NCI-H69 (cell line): ENCODE measurements at places on chromosomes 12 and 14.

GRCh38 chr14:33081259-33081658, 142.6 kb downstream of the NPAS3 start:
- DNase-seq = no peak

DNA sequence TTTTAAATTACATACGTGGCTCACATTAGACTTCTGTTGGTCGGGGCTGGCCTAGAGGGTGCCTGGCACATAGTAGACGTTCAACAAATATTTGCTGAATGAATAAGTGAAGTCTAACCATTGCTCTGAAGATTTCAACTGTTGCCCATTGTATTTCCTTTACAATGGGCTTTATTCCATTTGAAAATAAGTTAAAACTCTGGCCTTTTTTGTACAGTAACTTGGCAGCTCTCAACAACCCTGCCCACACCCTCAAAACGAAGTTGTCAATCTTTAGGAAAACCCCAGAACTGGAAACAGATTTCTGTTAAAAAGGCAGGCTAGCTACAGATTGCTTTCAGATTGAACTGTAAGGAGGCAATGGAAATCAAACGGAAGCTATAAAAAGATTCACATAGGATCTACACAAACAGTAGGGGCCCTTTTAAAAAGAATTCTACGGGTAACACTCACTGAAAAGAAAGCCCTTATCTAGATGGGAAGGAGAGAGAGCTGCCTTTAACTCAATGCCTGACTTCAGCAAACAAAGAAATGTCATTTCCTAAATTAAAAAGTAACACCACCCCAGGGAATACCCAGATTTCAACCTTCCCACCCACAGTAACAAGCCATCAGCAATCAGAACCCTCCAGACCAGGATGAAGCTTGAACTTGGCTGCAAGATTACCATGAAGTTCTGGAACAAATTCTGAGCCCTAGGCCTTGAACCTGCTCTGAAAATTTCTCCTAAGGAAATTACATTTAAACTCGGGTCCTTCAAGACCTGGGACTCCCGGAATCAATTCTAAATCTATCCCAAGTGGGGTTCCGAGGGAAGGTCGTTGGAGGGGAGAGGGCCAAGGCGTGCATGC, 1.4 kb downstream of the WSB2 start:
- peak; percentile 72 for DNase-seq

GRCh38 chr12:6171409-6172015, 28.7 kb upstream of the CD9 start:
- no peak for DNase-seq

GRCh38 chr12:34398706-34399630, 376.7 kb downstream of the ALG10 start:
- DNase-seq = no peak

- peak; percentile 72 for DNase-seq
Observed at GRCh38 chr12:176321-177181, 37.4 kb downstream of the SLC6A12 start.

DNA sequence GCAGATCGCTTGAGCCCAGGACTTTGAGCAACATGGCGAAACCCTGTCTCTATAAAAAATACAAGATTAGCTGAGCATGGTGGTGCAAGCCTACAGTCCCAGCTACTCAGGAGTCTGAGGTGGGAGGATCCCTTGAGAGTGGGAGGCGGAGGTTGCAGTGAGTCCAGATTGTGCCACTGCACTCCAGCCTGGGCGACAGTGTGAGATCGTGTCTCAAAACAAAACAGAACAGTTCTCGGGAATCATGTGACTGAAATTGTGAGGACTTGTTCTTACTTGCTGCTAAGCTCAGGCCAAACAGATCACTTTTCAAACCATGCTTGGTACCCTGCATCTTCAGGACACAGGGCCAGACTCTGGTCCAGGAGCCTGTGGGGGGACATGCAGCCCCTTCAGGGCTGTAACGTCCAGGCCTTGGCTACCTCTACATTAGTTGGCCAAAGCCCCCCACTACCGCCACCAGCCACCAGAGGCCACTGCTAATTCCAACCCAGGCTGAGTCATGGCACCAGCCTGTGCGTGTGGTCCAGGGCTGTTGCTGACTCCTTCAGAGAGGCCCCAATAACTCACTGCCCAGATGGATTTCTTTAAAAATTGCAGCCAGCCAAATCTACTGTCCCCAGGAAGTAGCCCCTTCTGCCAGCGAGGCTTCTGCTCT, 33.4 kb upstream of the SYNDIG1L start:
- DNase-seq = peak; percentile 13

DNA sequence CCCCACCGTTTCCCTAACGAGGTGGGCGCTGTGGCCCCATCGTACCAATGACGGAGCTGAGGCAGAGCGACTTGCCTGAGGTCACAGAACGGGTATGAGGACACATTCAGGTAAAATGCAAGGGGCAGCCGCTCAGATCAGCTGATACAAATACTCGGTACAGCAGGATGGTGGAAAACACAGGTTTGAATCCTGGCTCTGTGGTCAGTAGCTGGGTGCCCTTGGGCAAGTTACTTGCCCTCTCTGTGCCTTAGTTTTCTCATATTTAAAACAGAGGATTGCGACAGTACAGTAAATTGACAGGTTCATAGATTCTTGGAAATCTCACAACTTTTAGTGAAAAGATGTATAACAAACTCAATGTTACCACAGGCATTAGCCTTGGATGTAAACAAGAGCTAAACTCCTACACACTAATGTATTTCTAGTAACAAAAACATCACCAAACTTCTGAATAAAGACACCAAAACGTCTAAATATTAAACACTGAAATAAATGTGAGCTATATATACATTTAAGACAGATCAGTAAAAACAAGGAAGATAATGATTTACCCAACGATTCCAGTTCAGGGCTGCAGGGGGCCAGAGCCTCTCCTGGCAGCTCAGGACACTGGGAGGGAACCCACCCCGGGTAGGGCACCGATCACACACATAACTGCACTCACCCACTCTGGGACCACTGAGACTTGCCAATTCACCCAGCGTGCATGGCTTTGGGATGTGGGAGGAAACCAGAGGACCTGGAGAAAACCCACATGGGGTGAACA, 128.4 kb downstream of the RBM19 start:
- DNase-seq = no peak

DNA sequence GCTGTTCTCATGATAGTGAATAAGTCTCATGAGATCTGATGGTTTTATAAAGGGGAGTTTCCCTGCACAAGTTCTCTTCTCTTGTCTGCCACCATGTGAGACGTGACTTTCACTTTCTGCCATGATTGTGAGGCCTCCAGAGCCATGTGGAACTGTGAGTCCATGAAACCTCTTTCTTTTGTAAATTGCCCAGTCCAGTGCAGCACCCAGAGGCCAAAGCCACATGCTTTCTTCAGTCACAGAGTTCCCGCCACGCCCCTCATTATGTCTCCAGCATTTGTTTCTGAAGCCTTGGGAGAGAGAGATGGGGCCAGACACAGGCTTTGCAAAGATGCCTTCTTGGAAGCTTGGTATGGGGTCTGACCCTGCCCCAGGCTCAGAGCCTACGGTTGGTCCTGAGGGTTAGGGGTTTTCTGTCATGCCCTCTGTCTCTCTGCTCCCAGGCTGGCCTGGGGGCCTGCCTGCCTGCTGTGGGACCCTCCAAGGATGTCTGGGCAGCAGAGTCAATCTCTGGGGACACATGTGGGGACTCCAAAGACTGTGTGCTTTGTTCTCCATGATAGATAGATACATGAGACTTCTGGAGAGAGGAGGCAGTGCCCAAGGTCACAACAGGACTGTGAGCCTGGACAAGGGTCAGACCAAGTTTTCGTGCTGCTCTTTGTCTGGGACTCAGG, 114.1 kb upstream of the PRMT8 start:
- peak; percentile 18 for DNase-seq

DNA sequence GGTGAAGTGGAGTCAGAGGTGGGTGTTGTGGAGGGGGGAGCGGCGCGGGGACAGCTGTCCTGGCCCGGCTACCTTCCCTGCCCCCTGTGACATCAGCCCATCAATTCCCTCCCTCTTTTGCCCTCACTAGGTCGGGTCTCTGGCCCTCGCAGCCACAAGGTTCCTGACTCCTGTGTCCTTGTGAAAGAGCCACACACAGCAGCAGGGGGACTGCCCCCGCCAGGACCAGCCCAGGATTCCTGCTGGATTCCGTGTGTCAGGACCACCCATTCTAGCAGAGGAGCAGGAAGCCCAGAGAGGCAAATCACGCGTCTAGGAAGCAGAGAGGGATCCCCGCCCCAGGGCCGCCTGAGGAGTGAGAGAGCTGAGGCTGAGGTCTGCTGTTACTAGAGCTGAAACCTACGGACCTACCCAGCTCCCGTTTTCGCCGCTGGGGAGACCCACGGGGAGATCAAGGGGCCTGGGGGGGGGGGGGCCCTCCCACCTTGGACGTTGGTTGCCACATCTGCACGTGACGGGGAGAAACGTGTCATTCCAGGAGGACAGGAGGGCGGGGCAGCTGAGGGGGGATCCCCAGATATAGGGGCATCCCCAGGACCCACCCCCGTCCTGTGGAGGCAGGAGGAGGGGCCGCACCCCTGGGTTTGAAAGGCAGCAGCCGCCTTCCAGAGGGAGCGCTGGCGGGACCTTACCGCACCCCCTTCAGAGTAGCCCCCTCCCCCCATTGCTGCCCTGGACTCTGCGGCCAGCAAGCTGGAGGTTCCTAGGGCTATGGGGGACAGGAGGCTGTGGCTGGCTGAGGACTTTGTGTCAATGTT, 12.5 kb upstream of the INF2 start:
- DNase-seq = no peak

- DNase-seq = no peak
Observed at GRCh38 chr12:122721057-122721545, 4.5 kb upstream of the HCAR3 start.

DNA sequence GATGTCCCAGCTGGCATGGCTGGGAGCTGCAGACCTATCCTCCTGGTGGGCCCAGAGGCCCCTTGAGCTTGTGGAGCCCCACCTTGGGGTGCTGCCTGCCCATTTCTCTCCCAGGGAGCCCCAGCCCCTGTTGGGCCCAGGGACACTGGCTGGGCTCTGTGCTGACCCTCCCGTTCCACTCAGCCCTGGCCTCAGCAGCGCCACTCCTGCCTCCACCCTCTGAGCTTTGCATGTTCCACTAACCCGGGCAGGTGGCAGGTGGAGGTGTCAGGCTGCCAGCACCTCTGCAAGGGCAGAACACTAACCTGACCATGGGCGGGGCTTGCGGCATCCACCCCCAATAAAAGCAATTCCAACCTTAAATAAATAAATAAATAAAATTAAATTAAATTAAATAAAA, 299.2 kb downstream of the LRIG3 start:
- DNase-seq = no peak

DNA sequence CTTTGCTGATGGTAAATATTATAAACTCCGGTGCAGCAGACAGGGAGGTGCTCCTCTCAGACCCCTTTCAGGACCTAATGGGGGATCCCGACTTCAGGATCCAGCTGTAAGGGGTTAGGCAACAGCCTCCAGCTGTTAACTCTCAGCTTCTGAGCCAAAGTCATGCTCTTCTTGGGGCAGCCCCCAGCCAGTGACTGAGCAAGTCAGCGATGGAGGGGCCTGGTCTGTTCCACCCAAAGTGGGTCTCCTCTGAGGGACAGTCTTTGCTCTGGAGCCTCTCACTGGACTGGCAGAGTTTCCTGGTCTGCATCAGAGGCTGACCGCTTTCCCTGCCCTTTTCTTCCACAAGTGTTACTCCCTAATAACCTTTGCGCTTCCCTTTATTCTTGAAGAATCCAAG, 184.2 kb upstream of the DIO3 start:
- no peak for DNase-seq

DNA sequence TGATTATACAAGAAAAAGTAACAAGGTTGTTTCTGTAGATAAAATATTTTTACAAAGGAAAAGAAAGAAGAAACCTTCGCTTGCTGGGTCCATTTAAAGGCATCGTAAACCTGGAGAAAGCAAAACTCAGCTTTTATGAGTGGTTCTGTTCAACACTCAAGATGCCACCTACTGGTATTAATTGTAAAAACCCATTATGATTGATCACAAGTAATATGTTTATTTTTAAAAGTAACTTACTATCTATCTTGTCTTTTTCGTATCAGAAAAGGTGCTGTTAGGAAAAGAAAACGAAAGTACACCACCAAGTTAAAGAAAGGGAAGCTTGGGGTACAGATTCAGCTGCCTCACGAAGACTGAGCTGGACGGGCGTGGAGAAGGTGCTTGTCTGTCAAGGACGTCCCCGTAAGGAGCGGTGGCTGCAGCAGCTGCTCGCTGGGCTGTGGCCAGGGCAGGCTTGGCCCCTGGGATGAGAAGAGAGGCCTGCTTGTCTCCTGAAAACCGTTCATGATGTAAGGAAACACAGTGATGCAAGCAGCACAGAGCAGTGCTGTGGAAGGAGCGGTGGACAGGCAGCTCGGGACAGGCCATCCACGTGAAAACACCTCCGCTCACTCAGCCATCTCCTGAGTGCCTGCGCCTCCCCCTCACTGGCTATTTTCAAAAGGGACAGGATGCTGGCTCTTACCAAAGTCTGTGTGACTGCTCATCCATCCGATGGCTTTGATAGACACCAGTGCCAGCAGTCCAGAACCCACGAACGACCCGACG, 25.0 kb downstream of the SLC15A4 start:
- no peak for DNase-seq

DNA sequence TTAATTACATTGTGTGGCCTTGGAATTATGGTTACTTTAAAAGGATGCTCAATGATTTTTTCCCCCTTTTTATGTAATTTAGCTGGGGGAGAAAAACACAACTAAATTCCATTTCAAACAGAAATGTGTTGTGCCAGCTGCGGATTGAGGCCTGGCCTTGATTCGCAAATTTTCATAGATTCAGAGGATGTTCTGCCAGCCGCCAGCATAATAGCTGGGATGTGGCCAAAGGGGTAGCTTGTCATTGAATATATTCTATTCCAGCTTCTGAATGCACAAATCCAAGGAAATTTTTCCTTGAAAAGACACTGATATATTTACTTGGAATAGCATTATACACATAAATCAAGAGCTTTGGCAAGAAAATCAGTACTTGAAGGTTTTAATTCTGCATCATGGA, 43.7 kb downstream of the TRHDE start:
- DNase-seq = no peak

- DNase-seq = no peak
Observed at GRCh38 chr12:113002676-113003075, 24.4 kb downstream of the OAS2 start.

GRCh38 chr14:99518441-99519346, 37.5 kb downstream of the CCNK start:
- DNase-seq = peak; percentile 82

DNA sequence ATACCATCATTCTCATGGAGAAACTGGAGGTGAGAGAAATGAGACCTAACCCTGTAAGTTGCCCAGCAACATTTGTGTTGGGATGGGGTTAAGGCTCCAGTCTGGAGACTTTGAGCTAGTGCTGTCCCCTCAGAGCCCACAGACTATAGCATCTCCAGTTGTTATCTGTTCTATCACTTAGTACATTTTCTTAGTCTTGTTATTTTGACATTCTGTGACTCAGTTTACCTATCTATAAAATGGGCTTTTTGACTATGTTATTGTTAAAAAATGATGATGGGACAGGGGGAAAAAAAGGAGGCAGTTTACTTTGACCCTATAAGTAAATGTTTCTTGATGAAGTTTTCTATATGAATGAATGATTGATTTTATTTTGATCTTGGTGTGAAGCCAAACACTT, 45.8 kb upstream of the PTCSC3 start:
- DNase-seq = no peak

- DNase-seq = peak; percentile 99
Observed at GRCh38 chr12:6752921-6753771, at the start of gene MLF2. Gene MLF2, minus strand, starts transcription at chr12:6753141. Its CDS starts 807 bp downstream, at chr12:6752334.
